ENCODE measurements at places on chromosomes 3 and 15. TPM values are rescaled to one million over a fixed set of nuclear protein-coding genes. Genes with fewer than 3 reads are reported as not detected.
A peak's percentile ranks its signal among the peaks of the same experiment; 100 is the strongest.

- DNase-seq: peak; percentile 51
Observed at GRCh38 chr3:165193366-165194254, 2.6 kb downstream of the SLITRK3 start.

The SCAANT1 gene
- total RNA-seq: not detected

DNA sequence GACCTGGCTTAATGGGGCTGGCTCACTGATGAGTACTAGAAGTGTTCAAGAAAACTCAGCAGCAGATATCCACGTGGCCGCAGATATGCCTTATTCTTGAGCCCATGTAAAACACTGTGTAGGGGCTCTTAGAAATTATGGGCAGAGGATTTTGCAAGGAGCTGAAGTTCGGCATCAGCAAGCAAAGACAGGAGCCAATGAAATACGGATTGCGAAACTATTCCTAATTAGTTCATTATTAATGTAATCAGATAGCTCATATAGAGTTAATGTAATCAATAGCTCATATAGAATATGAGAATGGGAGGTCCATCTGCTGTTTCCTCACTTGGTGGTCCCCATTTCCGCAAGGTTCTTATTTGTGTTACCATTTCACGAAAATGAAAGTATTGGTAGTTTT is 9.0 kb upstream of the GSK3B start:
- no peak for DNase-seq

The PLA2G4F gene
- not detected for total RNA-seq

DNA sequence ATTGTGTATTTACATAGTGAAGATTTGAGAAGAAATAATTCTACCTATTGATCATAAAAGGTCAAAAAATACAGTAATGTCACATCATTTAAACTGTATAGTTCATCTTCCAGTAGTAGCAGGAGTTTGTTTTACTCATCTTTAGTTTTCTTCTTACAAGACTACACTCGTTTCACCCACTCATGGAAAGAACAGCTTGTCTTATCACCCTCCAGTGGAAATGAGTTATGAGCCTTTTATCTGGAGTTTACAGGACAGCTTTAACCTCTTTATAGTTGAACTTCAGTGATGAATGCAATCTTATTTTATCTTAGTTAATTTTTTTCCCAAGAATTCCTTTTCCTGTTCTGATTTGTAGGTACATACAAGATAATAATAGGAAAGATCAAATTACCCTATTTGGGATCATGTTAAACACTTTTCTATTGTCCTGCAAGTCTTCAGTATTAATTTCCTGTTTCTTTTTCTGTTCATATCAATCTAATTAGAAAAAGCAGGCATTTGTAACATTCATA is 36.8 kb downstream of the RBMS3 start:
- DNase-seq: no peak

The FOXB1 gene
- total RNA-seq: 4.7 TPM

GRCh38 chr3:46359733-46360493 is 6.0 kb downstream of the CCR2 start:
- DNase-seq: no peak

- DNase-seq: peak; percentile 88
Observed at GRCh38 chr3:50121072-50122032, 32.6 kb downstream of the RBM5 start.

The FSD2 gene
- total RNA-seq: 0.08 TPM

GRCh38 chr15:88617031-88617722 is 4.0 kb upstream of the AEN start:
- DNase-seq: no peak

DNA sequence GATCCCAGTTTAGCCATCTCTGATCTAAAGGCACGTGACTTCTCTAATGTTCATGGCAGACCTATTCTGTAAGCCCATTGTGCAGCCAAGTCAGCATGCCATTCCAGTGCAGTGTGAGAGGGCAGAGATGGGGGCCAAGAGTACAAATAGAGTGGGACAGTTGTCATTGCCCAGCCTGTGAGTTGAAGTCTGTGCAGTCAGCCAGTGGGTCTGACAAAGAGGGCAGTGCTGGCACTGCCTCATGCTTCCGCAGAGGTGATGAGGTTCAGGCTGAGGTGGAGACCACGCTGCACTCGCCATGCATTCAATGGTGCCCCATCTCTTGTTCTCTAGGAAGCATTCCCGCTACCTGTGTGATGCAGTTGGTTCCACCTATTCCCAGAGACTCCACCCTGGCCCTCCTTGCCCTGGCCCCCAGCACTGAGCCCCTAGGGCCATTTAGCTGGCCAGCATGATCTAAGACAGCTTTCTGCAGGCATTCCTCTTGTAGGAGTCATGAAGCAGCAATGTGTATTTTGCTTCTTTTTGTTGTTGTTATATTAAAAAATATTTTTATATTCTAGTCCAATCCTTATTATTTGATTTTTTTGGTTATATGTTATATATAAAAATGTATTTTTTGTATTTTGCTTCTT is 3.7 kb downstream of the MRAS start:
- no peak for DNase-seq

- peak; percentile 86 for DNase-seq
Observed at GRCh38 chr3:9715136-9715535, 11.5 kb downstream of the CPNE9 start.

DNA sequence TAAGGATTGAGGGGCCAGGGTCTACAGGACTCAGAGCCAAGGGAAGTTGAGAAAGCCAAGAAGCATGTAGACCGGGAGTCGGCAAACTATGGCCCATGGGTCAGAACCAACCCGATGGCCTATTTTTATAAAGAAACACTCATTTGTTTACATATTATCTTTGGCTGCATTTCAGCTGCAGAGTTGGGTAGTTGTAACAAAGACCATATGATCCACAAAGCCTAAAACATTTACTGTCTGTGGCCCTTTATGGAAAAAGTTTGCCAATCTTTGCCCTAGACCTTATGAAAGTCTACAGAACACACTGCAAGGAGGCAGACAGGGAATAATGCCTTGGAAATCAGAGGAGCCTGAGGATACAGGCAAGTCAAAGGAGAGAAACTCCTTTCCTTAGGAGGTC is 63.2 kb upstream of the MNS1 start:
- no peak for DNase-seq

DNA sequence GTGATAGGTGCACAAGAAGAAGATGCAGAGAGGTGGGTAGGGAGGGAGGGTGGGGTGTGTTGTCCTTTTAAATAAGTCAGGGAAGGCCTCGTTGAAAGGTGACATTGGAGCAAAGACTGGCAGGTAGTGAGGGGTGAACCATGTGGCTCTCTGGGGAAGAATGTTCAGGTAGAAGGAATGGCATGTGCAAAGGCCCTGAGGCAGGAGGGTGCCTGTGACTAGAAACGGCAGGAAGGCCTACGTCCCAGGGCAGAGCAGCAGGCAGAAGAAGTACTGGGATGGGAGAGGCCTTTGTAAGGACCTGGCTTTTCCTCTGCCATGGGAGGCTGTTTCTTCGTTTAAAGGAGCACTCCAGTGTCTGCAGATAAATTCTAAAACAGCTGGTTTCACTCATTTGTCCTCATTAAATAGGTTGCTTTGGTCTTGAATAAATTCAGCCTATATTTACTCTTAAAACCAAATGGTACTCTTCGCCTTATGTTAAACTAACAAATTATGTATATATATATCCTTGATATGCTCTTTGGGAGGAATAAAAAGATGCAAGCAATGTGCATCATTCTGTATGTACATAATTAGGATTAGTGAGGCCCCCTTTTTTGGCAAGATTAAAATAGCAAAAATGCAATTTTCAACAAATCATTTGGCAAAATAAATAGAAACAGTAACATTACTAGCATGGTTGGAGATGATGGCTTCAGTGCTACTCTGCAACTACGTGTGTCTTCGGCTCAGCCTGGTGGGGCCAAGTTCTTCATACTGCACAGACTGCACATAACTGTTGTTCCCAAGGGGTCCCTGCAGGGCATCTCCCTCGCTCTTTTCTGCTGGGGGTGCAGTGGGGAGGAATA is 151.4 kb downstream of the KLF13 start:
- no peak for DNase-seq

DNA sequence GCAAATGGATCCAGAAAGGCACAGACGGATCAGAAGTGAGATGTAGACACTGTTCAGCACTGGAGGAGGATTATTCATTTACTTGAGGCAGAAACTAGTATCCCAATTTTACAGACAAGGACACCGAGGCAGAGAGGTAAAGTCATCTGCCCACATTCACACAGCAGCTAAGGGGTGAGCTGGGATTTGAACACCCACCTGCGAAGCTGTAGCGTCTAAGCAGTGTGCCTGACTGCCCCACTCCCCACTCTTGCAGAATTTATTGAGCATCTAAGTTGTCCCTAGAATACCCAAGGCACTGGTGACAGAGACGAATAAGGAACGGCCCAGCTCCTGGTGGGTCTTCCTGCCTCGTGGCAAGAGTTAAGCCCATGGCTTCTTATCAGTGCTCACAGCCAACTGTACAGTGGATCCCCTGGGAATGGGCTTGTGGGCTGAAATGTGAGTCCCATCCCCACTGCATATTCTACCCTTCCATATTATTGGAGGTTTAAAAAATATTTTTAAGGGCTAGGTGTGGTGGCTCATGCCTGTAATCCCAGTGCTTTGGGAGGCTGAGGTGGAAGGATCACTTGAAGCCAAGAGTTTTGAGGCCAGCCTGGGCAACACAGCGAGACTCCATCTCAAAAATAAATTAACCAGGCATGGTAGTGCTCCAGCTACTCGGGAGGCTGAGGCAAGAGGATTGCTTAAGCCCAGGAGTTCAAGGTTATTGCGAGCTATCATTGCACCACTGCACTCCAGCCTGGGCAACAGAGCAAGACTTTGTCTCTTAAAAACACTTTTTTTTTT is 77.6 kb downstream of the IQSEC1 start:
- no peak for DNase-seq

GRCh38 chr3:29972320-29972993 is 633.9 kb upstream of the TGFBR2 start:
- DNase-seq: peak; percentile 63

The HTR3D gene
- not detected for total RNA-seq

DNA sequence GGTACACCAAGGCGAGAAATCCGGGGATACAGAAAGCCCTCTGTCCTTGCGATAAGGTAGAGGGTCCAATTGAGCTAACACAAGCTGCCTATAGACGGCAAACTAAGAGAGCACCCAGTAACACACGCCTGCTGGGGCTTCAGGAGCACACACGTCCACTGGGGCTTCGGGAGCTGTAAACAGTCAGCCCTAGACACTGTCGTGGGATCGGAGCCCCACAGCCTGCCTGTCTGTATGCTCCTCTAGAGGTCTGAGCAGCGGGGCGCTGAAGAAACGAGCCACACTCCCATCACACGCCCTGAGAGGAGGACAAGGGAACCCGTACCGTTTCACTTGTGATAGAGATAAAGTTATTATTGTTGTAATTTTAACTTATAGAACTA is 486 bp downstream of the SAMMSON start:
- DNase-seq: peak; percentile 3

DNA sequence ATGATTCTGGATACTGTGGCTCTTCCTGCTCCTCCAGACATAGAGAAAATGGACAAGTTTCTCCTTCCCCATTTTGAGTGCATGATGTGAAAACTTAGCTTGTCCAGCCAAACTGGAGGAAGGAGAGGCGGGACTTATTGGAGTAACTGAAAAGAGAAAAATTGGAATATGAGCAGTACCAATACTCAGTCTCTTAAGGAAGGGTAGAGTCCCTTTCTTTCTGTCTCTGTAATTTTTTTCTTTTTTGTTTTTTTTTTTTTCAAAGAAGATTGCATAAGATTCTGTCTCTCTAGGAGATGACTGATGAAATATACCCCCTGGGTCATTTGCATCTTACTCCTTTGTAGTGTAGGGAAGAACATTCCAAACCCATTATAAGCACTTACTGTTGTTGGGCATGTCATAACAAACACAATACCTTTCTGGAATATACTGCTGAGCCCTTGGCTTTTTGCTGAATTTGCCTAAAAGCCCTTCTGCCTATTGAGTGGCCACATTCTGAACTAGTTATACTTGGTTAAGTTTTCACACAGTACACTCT is 498.1 kb upstream of the TPRG1 start:
- peak; percentile 32 for DNase-seq
